ENCODE measurements at places on chromosomes 5 and 9. TPM values are rescaled to one million over a fixed set of nuclear protein-coding genes. Genes with fewer than 3 reads are reported as not detected.

DNA sequence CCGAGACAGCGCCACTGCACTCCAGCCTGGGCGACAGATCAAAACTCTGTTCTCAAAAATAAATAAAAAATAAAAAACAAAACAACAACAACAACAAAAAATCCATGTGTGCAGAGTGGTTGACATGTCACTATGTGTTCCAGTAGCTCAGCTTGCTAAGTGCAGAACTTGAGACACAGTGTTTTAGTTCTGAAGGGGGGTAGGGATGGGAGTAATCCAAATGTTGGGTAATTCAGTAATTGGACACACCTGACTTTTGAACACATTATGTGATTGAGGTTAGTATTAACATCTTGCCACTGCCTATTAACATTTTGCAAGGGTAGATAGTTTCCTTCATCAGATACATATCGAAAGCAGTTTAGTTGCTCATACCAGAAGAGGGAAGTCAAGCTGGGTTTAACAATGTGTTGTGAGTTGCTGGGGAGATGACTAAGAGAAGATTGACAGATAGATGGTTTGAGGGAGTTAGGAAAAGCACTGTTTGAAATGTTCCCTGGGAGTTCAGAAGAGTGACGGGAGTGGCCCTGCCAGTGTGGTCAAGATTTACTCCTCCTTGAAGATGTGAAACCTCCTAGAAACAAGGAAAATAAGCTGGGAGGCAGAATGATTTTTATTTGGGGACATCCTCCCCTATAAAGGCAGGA is 928 bp downstream of the HACD4 start:
- no peak for DNase-seq

DNA sequence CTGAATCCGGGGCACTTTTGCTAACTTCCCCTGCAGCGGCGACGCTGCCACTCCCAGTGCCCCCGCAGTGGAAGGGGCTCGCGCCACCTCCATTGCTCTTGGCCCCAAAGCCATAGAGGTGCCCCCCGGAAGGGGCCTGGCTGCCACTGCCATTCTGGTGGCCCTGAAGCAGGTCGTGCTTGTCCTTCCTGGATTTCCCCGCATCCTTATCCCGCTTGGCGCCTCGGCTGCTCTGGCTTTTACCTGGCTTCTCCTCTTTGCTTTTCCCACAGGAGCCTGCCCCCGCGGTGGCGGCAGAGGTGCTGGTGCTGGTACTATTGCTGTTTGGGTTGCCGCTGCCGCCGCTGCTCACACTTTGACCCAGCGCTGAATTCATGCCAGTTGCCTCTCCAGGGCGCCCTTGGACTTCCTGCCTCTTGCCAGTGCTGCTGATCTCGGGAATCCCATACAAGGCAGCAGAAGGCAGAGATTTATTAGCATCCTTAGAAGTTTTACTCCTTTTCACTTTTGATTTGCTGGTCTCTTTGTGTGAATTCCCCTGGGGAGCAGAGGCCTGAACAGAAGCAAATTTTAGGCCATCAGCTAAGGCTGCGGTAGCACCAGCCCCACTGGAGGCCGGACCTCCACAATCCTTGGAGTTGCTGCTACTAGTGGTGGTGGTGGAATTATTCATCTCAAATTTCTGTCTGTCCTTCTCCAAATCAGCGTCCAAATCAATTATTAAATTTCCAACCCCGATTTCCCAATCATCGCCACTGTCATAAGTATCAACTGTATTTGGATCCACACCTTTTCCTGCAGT is 2.1 kb downstream of the ZNF608 start:
- peak; percentile 77 for DNase-seq

- DNase-seq, result no peak
Observed at GRCh38 chr5:17723876-17724275, 89.6 kb downstream of the TAF11L14 start.

DNA sequence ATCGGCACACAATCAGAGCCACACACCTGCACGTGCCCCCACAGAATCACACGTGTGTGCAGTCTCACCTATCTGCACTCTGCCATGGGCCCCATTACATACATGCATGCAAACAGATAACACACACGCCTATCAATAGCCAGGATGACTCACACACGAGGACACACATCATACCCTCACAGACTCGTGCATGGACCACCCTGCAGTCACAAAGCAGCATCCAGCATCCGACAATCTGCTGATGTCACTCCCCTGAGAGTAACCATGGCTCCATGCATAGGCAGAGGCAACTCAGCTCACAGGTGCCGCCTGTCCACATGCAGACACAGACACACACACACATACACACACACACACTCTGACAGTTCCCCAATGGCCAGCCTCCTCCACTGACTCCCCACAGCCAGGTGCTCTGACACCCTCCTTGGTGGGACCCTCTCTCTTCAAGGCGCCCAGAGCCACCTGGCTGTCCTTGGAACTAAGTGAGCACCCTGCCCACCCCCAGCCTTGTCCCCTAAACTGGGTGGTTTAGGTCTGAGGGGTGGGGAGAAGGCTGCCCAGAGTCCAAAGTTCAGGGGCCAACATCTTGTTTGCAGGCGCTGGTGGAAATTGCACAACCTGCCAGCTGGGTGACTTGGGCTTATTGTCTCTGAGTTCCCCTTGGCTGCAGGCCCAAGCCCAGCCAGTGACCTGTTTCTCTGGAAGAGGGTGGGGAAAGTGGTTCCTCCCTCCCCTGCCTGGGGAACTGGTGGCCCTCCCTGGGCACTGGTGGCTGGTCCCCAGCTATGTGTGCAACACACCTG is 34.6 kb upstream of the NEK6 start:
- DNase-seq, result peak; percentile 89

GRCh38 chr9:4585135-4585534 is 77.0 kb upstream of the PLPP6 start:
- DNase-seq, result no peak

The CDH9 gene
- total RNA-seq, result not detected

DNA sequence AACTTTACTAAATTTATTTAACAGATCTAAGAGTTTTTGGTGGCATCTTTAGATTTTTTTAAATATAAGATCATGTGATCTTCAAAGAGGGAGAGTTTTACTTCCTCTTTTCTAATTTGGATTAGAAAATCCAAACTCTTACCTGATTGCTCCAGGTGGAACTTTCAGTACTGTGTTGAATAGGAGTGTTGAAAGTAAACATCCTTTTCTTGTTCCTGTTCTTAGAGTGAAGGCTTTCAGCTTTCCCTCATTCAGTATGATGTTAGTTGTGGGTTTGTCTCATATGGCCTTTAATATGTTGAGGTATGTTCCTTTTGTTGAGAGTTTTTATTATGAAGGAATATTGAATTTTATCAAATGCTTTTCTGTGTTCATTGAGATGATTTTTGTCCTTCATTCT is 650.0 kb upstream of the SGCD start:
- no peak for DNase-seq

The TTLL11 gene
- total RNA-seq, result 22.2 TPM

- peak; percentile 90 for DNase-seq
Observed at GRCh38 chr5:134648425-134649162, at the start of gene SEC24A. Gene SEC24A, plus strand, starts transcription at chr5:134648785. Its CDS starts 292 bp downstream, at chr5:134649077.

DNA sequence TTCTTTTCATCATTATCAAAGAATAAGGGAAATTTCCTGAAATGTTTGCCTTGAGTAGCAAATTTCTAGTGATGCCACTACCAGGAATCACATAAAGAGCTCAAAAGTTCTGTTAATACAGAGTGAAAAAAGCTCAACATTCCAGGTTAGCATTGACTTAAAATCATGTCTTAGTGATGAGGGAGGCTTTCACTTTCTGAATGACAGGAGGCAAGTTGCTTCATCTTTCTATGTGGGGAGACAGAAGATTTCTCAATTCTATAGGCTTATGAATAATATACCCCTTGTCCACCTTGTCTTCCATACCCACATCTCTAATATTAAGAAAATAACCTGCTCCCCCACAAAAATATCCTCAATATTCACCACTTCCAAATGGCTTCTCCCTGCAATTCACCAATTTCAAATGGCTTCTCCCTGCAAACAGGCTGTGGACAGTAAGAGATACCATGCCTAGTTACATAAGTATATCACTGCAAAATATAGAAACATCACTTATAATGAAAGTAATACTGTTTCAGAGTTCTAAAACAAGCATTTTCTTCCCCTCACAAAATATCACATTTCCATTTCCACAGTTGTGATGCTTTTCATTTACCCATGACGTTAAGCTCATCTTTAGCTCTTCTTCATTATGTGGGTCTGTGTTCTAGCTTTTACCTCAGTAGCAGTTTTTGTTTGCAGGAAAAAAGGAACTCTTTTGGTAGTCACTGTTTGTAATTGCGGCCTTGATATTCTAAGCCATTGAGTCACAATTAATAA is 2.2 kb upstream of the JAK2 start:
- no peak for DNase-seq

The CDH12 gene
- total RNA-seq, result not detected

DNA sequence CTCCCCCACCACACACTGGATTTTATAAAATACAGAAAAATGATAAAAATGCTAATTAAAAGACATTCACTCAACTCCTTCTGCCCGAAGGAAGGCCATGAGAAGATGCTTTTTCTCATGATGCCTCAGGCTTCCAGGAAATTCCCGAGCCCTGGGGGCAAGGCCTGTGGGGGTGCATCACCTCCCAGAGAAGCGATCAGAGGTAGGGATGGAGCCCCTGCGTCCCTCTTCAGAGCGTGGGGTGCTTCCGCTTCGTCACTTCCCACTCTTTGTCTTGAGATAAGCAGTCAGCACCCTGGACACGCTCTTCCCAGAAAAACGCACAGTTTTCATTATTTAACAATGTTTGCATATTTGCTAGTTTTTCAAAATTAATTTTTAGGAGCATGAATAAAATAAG is 33.3 kb upstream of the SH3PXD2B start:
- DNase-seq, result no peak

The ENDOG gene
- total RNA-seq, result 30.2 TPM

The PBX3 gene
- total RNA-seq, result 11.7 TPM

- DNase-seq, result no peak
Observed at GRCh38 chr9:121566481-121567465, 67.1 kb upstream of the GGTA1 start.

GRCh38 chr9:128370367-128370751 is 815 bp upstream of the URM1 start:
- DNase-seq, result no peak

The TRMO gene
- 15.3 TPM for total RNA-seq

GRCh38 chr9:18925880-18926279 is 107.1 kb downstream of the SAXO1 start:
- no peak for DNase-seq

DNA sequence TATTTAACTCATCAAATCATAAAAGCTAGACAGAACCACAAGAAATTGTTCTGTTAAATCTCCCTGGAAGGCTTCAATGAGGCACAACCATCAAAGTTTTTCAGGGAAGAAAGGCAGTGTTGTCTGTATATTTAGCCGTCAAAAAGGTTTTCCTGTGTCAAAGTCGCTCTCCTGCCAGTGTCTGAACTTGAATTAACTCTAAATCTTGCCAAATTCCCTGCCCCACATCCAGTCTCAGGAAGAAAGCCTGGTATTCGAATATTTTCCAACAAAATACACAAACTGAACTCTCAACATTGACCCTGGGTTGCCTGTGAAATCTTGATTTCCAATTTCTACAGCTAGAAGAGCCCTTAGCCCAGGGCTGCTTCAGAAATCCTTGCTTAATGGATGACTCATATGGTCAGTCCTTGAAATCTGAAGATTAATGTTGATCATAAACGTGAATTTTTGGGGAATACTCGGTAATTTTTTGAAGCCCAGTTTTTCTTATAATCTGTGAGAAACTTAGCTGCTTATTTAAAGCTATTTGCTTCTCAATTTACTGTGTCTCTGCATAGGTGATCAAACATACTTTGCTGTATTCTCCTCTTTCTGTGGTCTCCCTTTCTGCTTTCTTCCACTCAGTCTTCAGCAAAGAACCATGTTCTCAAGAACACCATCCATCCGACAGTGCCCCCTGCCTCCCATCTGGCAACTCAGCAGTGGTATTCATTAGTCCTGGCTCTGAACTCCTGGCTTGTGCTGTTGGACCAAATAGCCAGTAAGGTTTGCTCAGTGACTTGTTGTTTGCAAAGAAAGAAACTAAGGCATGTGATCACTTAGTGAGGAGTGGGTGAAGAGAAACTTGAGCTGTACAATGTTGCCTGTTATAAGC is 58.9 kb downstream of the NREP start:
- DNase-seq, result no peak

GRCh38 chr5:173746047-173746646 is 129.7 kb upstream of the BOD1 start:
- DNase-seq, result no peak

- DNase-seq, result no peak
Observed at GRCh38 chr9:78235256-78235761, 566 bp upstream of the CEP78 start.

GRCh38 chr5:41510176-41510831 is at the start of gene PLCXD3:
Gene PLCXD3, minus strand, starts transcription at chr5:41510601. Its CDS starts 75 bp downstream, at chr5:41510526.
- peak; percentile 41 for DNase-seq

The NR6A1 gene
- total RNA-seq, result 5.6 TPM

DNA sequence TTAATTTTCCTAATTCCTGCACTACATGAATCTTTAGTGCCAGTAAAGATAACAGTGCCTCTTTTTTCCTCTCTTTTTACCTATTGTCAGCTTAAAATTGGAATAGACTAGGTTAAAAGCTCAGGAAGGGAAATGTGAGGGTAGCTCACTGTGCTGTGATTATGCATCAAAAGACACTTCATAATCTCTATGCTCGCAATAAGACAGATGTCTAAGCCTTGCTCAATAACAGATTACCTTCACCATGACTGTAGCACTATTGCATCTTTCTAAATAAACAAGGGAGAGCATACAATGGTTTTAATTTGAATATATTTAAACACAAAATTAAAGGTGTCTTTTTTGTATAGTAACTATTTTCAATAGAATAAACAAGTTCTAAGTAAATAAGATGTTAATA is 130.1 kb downstream of the FBN2 start:
- no peak for DNase-seq

GRCh38 chr9:35603506-35603985 is 1.5 kb upstream of the TESK1 start:
- no peak for DNase-seq

DNA sequence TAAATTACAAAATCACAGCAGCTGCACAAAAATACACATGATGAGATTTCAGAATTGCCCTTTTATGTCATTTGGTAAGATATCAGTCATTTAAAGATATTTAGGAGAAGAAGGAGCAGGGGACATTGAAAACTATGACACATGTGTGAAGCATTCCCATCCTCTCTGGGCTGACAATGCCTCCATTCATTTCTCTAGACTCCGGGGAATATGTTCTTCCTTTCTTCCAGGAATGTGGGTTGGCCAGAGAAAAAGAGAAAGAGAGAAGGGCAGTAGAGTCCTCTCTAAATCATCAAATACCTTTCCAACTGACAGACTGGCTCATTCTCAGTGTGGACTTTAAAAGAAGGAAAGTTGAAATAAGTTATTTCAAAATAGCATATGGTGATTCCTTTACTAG is 205.6 kb upstream of the ADAMTSL1 start:
- no peak for DNase-seq
